ENCODE measurements at places on chromosomes 5 and 9. TPM values are rescaled to one million over a fixed set of nuclear protein-coding genes. Genes with fewer than 3 reads are reported as not detected.

- no peaks in the 10 kb centered on the region for H3K4me1 ChIP-seq
- no peak overlapping the region for H3K4me3 ChIP-seq
- DNase-seq: no peak
- no peaks in the 10 kb centered on the region for H3K27me3 ChIP-seq
- no peak overlapping the region for H3K27ac ChIP-seq
These were observed 668.8 kb upstream of the RGMB start for GRCh38 chr5:98104454-98105188.

DNA sequence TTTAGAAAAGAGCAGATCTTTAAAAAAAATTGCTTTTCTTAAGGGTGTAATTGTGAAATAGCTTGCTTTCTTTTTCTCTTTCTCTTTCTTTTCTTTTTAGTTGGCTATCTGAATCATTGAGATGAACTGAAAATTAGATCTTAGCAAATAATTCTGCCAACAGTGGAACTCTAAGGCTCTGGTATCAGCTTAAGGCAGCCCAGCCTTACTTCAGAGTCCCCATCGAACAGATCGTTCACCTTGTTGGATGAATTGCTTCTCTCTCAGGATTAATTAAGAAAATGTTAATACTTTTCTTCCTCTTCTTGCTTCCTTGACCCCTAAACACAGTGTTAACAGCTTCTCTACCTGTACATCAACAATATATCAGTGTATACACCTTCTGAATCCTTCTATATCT is 92.1 kb downstream of the ZCCHC7 start:
- H3K4me1 ChIP-seq: no peaks in the 10 kb centered on the region
- no peak overlapping the region for H3K4me3 ChIP-seq
- no peaks in the 10 kb centered on the region for H3K27me3 ChIP-seq
- H3K36me3 ChIP-seq: no peaks in the 10 kb centered on the region
- no peak for DNase-seq

DNA sequence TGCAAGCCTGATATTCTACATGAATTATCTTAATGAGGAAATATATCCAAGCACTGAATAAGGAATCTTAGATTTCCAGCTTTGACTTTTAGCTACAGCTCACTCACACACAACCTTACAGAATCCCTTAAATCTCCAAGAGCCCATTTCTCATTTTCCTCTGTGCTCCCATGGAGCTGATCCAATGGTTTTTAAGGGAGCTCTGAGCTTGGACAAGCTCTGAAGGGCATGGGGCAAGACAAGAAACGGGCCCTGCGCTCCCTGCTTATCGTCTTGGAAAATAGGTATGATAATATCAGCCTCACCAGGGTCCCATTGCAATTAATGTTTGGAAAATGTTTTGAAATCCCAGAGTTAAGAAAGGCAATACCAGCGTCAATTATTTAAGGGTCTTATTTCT is 1021.7 kb downstream of the NR2F1-AS1 start:
- no peak overlapping the region for H3K4me3 ChIP-seq
- peak overlapping the region; percentile 80 for H3K27ac ChIP-seq
- H3K4me1 ChIP-seq: no peaks in the 10 kb centered on the region
- H3K36me3 ChIP-seq: no peaks in the 10 kb centered on the region
- DNase-seq: no peak
- H3K27me3 ChIP-seq: no peaks in the 10 kb centered on the region

GRCh38 chr9:76216161-76216649 is 178.0 kb downstream of the RFK start:
- H3K36me3 ChIP-seq: no peaks in the 10 kb centered on the region
- DNase-seq: no peak
- H3K4me3 ChIP-seq: no peak overlapping the region
- no peaks in the 10 kb centered on the region for H3K27me3 ChIP-seq
- no peak overlapping the region for H3K27ac ChIP-seq

DNA sequence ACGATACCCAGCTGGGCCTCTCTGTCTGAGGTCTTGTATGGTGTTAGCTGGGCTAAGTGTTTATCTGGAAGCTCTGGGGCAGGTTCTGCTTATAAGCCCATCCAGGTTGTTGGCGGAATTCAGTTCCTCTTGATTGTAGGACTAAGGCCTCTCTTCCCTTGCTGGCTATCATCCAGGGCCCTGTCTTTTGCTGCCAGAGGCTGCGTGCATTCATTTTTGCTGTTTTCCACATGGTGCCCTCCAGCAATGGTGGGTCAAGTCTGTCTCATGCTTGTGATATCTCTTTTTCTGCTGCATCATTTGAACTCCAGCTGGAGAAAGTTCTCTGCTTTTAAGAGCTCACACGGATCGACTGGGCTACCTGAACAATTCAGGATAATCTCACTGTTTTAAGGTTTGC is 105.7 kb upstream of the ZNF618 start:
- H3K27ac ChIP-seq: no peak overlapping the region
- H3K36me3 ChIP-seq: no peaks in the 10 kb centered on the region
- H3K4me3 ChIP-seq: no peak overlapping the region
- H3K27me3 ChIP-seq: no peaks in the 10 kb centered on the region
- DNase-seq: no peak

DNA sequence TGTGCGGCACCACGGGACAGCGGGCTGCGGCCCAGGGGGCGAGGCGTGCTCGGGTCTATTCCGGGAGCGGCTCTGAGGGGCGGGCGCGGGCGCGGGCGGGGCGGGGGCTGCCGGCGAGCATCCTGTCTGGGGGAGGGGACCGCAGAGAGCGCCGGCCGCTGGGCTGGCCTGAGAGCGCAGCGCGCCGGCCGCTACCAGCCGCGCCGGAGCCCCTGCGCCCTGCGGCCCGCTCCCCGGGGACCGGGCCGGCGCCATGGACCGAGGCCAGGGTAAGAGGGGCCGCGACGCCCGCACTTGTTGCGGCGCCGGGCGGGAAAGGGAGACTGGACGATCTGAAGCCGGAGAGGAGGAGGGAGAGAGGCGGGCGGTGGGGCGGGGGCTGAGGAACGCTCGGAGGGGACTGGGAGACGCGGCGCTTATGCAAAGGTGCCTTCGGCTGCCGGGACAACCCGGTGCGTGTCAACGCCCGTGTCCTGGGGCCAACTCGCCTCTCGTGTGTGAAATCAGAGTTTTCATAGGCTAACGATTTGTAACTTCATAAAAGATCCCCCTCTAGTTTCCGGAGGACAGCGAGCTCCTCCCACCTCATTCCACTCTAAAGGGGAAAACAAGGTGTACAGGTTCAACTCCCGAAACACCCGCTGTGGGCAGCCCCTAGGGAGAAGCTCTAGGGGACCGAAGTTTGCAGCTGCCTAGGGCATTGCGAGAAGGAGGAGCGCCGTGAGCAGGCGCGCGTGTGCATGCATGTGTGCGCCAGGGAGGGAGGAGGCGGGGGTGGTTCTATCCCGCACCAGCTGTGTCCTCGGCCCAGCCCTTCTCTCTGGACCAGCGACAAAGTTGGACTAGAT is at the start of gene AFAP1L1:
AFAP1L1 (plus strand) TSS at position 144 of the 848 bp plus-strand sequence; CDS start at position 254, 110 bp downstream.
- H3K4me1 ChIP-seq: peaks cover 30% of the 10 kb centered on the region
- H3K36me3 ChIP-seq: no peaks in the 10 kb centered on the region
- no peak for DNase-seq

DNA sequence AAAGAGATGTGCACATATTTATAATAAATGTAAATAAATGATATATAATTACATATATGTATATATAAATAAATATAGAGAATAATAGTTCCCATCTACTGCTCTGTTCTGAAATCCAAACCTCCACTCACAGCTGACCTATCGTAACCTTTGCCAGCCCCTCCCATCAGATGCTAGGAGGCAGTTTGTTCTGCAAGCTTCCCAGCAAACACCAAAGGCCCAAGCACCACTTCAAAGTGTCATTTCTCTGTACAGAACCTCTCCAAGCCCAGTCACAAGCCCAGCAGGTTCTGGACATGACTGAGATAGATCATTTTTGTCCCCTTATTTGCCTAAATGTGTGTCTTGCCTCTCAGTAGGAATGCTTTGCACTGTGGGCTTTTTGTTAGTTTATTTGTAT is 62.4 kb downstream of the MFAP3 start:
- H3K36me3 ChIP-seq: no peaks in the 10 kb centered on the region
- H3K27me3 ChIP-seq: no peaks in the 10 kb centered on the region
- H3K27ac ChIP-seq: no peak overlapping the region
- no peak overlapping the region for H3K4me3 ChIP-seq
- no peak for DNase-seq

DNA sequence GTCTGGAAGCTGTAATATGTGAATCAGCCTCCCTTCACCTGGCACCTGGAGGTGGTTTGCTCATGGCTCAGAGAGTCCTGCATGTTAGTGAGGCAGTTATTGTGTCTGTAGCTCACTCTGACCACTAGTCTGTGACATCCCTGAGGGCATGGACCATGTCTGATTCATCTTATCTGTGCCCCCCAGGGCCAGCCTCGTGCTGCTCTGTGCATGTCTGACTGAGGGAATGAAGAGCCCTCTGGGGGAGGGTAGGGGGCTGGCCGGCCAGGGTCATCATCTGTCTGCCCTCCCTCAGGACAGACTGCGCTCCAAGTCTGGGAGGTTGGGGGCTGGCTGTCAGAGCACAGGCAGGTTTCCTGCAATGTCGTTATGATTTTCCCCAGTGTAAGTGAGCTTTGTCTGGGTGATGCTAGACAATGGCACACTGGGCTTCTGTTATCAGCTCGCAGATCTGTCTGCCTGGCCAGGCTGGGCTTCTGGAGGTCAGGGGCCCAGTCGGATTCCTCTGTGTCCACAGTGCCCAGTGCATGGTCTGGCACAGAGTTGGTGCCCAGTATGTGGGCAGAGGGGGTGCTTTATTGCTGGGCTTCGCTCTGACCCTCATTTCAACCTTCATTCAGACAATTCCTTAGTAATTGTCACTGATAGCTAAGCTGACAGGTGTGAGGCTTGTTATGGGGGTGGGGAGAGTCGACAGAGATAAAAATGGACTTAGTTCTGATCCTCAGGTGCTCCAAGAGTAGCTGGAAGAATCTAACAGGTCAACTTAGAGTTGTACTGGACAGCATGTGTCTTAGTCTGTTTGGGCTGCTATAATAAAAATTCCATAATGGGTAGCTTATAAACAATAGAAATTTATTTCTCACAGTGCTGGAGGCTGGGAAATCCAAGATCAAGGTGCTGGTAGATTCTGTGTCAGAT is 85.7 kb upstream of the SHB start:
- H3K4me1 ChIP-seq: peaks cover 6% of the 10 kb centered on the region
- no peak for DNase-seq
- no peaks in the 10 kb centered on the region for H3K36me3 ChIP-seq
- no peak overlapping the region for H3K27ac ChIP-seq
- no peak overlapping the region for H3K4me3 ChIP-seq

DNA sequence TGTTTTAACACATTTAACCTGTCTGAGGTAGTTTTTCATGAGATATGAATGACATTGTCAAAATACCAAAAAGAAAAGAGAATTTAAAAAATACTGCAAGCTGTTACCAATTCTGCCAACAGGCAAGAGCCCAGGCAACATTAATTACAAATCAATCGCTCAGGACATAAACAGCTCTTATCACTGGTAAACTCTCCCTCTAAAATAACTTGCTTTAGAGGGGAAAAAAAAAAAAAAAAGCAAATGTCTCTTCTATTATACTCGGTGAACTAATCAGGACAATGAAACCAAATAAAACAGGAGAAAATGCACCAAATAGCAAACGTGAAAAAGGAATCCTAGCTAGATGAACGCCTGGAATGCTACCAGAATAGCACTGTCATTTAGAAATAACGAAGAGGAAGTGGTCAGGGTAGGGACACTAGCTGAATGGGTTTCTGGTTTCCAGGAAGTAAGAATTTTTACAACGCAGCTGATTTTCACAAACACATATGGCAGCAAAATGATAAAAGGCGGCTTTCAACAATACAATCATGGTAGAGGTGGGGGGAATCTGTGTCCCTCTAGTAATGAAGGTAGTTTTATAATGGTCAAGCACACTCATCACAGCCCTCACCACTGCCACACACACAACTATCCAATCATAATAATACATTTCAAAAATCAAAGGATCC is 94.9 kb downstream of the DENND1A start:
- H3K4me3 ChIP-seq: no peak overlapping the region
- no peak for DNase-seq
- H3K27me3 ChIP-seq: no peaks in the 10 kb centered on the region
- no peaks in the 10 kb centered on the region for H3K4me1 ChIP-seq
- H3K36me3 ChIP-seq: no peaks in the 10 kb centered on the region
- H3K27ac ChIP-seq: no peak overlapping the region

DNA sequence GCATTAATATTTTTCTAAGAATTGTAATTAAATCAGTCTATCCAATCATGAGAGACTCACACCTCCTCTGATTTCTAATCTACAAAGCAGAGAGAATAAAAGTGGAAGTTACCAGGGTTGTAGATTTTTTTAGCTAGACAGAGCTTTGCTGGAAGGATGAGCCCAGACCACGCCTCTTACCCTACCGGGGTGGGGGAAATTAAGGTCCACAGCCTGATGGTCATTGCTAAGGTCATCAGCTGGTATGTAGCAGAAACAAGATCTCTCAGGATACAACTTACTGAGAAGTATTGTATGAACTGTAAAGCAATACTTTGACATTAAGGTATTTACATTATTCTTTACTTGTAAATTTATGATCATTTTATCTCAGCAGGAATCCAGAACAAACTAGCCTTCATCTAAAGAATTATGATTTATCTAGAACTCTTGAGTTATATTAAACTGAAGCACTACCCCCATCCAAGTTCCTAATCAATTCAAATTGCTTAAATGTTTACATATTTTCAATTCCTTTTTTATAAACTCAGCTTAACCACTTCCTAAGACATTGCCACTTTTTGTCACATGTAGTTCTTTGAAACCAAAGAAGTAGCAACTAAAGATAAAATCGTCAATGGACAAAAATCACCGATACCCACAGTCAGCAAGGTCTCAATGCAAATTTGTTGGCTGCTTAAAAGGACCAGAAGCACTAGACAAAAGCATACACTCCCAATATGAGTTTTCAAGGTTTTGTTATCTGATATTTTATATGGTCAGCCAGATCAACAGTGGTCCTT is 225.8 kb upstream of the DAPK1 start:
- DNase-seq: no peak
- no peaks in the 10 kb centered on the region for H3K27me3 ChIP-seq
- no peak overlapping the region for H3K27ac ChIP-seq

- no peaks in the 10 kb centered on the region for H3K27me3 ChIP-seq
- no peak overlapping the region for H3K27ac ChIP-seq
- no peak for DNase-seq
- no peak overlapping the region for H3K4me3 ChIP-seq
- H3K4me1 ChIP-seq: no peaks in the 10 kb centered on the region
These were observed 696.9 kb upstream of the C9orf72 start for GRCh38 chr9:28270156-28270555.

The SAPCD2 gene
- 12.6 TPM for total RNA-seq

The PLPP1 gene
- total RNA-seq: 84.6 TPM

The BAAT gene
- total RNA-seq: 0.22 TPM

The CTSV gene
- 11.7 TPM for total RNA-seq

The LCN15 gene
- not detected for total RNA-seq

The AIF1L gene
- total RNA-seq: 52.5 TPM

The RAB14 gene
- total RNA-seq: 111 TPM

All from spinal cord (tissue), 10 donors.